ENCODE measurements at places on chromosomes 12 and 14.

DNA sequence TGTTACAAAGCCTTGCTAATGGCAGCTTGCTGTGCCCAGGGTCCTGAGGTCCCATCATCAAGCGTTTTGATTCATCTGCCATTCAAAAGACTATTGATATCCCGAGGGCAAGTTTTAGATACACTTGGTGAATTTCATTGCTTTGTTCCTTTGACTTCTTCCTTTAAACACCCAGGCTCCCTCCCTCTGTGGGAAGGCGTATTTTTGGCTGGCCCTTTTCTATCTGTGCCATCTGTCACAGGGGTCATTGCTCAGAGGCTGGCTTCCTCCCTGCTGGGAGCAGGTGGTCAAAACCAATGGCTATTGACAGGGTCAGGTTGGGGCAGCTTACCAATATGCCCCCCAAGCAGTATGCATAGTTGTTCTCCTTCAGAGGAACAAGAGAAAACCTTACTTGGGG, 40.0 kb downstream of the SCN8A start:
- no peak for DNase-seq

DNA sequence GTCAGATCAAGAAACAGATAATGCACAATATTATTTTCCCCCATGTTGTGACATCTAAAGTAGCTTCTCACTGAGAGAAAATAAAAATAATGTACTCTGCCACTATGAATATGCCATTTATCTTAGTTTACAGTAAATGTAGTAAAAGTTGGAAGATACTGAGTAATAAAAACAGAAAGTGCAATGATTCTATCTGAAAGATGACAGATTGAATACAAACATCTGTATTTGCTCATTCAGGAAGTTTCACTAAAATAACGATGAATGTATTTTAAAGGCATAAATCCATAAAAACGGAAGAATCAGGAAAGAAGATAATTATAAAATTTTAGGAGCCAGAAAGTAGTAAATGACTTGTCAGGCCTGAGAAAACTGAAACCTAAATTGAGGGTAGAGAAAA, 18.2 kb downstream of the SLC35F4 start:
- no peak for DNase-seq

- peak; percentile 27 for DNase-seq
Observed at GRCh38 chr12:6563448-6564050, 4.5 kb downstream of the NOP2 start.

- DNase-seq: no peak
Observed at GRCh38 chr12:105911966-105912365, 226.8 kb downstream of the NUAK1 start.

DNA sequence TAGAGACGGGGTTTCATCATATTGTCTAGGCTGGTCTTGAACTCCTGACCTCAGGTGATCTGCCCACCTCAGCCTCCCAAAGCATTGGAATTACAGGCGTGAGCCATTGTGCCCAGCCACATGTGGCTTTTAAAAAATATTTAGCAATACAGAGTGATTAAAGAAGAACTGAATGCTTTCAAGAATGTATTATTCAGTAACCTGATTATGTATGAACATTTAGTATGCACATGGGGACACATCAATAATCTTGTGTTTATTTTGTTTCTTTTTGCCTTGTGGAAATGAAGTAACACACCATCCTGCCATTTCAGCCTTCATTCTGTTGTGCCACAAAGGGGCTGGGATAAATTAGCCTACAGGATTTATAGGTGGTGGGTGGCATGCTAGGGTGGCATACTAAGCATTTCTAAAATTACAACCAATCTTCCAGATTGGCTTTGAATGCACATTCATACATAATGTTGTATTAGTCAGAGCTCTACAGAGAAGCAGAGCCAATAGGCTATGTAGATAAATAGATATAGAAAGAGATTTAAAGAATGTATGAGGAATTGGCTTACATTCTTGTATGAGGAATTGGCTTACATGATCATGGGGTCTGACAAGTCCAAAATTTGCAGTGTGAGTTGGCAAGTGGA, 25.5 kb upstream of the TXNRD1 start:
- no peak for DNase-seq

DNA sequence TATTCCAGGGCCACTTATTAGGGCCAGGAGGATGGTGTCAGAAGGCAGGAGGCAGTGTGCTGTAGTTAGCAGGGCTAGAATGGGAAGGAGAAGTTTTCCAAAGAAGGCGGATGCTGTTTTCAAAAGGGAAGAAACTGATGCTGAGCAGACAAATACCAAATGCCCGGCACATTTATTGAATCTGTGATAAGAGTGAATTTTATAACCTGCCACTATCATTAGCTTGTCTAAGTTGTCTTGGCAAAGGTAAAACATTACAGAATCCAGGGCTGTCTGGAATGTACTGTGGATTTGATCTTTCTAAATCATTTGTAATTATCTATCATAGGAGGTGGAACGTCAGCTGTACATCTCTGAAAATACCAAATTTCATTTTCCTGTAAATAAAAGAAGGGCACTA, 40.8 kb downstream of the NDUFA12 start:
- no peak for DNase-seq

DNA sequence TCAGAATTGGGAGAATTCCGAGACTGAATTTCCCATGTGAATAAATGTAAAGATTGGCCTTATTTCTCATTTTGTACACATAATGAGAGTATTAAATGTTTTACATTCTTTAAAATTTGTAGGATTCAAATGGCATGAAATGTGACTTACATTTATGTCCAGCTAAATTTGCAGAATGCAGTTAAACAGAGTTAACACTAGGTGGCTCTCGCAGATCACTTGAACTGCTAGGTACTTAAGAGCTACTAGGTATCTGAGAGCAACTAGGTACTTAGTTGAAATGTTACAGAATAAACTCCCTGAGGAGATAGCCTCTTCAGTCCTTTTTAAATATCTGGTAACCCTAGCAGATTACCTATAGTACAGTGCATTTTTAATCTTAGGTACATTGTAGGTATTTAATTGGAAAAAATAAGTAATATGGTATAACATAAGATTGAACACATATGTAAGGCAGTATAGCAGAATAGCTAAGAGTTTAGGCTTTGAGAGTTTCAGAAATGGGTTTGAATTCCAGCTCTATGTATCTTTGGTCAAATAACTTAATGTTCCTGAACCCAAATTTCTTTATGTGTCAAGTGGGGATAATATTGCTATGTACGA, 73.8 kb downstream of the KIAA0586 start:
- DNase-seq: no peak

DNA sequence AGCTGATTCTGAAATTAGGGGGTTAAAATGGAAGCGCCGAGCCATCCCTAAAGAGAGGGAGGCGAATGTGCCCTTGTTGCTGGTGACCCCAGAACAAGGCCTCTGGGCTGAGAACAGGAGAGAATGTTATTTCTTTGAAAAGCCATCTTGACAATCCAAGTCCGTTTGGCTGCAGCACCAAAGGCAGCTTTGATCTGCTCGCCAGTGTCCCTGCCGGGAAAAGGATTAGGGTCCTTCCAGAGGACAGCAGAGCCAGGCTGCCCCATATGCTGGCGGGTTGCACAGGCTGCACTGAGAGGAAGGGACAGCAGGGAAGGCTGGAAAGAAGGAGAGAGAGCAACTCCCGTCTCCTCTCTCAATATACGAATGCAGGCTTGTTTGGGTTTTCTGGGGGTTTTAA, 141.7 kb downstream of the TMEM132C start:
- DNase-seq: no peak

DNA sequence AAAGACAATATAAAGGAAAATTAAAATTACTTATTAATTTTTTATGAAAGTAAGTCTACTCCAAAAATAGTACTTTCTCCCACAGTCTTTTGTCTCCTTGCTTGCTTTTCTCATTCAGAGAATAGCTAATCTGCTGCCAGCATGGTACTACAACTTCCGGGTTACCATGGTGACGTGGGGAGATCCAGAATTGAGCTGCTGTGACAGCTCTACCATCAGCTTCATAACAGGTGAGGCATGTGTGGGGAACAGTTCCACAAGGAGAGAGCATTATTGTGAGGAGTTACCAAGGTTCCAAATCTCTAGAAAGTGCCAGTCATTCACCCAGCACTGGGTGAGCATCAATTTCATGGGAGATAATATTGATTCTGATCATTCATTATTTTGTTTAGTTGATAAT, 197.8 kb downstream of the PTPRO start:
- no peak for DNase-seq

GRCh38 chr14:100155756-100156616, 3.5 kb downstream of the DEGS2 start:
- DNase-seq: no peak

GRCh38 chr12:17928708-17929366, 161.2 kb downstream of the RERGL start:
- no peak for DNase-seq

DNA sequence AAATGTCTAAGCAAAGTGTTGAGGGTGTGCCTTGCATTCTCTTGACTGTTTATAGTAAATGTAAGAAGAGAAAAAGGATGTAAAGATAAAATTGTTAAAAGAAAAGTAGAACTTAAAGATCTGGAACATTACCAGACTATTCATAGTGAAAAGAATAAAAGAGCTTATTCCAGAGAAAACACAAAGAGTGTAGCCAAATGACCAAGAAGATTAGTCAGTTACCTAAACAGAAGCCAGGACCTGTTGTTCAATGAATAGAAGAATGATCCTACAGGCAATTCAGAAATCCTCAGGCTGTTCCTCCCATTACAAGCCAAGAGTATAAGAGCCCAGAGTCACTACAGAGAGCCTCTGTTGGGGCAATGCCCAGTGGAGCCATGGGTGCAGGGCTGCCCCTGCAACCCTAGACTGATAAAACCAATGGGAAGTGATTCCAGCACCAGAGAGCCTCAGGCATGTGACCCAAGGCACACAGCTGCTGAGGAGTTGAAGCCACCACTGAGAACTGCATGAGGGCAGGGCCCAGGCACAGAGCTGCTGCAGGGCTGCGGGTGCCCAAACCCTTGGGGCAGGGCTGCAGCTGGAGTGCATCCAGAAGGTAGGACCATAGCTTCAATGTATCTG, 91.1 kb upstream of the SLC38A4 start:
- DNase-seq: no peak

GRCh38 chr12:54565310-54565985, 16.0 kb downstream of the PDE1B start:
- no peak for DNase-seq
